Activated naive CD8-positive, alpha-beta T cell treated with anti-CD3 and anti-CD28 coated beads for 36 hours (primary cell): ENCODE measurements at places on chromosomes 5 and 9.

- DNase-seq: no peak
Observed at GRCh38 chr9:132983491-132984201, 5.2 kb downstream of the GFI1B start.

GRCh38 chr9:120212853-120213200 is 367.1 kb downstream of the CDK5RAP2 start:
- DNase-seq: no peak

GRCh38 chr5:169875091-169875728 is 105.1 kb downstream of the INSYN2B start:
- DNase-seq: no peak

GRCh38 chr9:95771556-95772246 is 103.8 kb upstream of the ERCC6L2 start:
- no peak for DNase-seq

DNA sequence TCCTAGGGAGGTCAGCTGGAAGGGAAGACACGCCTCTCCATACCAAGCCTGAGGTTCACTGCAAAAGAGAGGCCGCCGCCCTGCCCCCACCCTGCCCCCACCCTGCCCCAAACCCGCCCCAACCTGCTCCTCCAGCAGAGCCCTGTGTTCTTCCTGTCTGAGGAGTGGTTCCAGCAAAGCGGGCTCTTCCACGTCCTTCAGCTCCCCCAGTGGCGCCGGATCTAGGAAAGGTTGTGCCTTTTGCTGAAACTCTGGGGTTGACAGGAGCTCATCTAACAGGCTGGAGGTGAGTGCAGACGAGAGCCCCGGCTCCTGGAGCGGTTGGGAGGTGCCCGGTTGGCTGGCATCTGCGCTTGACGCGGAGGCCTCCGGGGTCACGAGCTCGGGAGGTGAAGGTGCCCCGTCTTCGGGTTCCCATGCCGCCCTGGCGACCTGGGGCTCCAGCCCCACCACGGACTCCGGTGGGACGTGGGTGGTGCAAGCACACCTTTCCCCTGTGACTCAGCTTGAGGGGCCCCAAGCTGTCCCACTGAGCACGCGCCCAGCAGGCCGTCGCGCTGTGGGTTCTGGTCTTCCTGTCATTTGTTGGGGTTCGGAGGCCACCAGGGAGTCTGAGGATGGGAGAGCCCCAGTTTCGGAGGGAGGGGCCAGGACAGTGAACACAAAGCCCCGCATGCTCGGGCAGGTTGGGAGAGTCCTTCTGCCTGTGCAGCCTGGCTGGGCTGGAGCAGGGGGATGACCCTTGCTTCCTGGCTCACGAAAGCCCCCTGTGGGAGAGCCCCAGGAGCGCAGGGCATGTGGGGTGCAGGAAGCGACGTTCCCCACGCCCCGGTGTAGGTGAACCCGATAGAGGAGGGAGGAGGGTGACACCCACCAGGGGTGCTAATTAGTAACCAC is 1467.1 kb downstream of the FOXD4L5 start:
- DNase-seq: peak; percentile 69

- no peak for DNase-seq
Observed at GRCh38 chr9:86648156-86648827, 294.1 kb upstream of the TUT7 start.

GRCh38 chr9:96813607-96814006 is 35.7 kb upstream of the ZNF510 start:
- no peak for DNase-seq

GRCh38 chr5:31135542-31135941 is 57.9 kb upstream of the CDH6 start:
- DNase-seq: no peak

DNA sequence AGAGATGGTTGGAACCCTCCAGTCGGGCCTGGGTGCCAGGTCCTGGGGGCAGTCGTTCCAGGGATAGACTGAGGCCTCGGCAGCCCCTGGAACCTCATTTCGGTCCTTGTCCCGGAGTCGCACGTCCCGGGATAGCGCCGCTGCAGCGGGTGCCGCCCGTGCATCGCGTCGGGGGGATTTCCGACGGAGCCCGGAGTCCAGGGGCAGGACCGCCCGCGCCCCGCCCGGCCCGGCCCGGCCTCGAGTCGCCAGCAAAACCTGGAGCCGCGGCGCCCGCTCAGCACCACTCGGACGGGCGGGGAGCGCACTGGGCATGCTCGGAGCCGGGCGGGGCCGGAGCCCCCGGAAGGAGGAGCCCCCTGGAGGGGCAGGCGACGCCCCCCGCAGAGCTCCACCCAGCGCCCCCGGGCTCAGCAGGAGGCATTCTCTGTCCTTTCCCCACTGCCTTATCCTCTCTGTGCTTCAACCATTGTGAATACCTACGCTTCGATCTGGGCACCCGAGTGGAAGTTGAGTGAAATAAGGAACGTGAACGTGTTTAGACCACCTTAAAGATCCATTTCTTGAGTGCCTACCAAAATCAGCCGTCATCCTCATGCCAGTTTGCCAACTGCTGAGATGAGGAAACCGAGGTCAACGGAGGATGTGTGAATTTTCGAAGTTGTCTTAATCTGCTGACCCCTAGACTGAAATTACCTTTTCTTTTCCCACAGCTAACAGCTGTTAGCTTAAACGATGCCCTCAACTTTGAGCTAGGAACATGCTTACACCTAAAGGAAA is 1.7 kb upstream of the PTPN3 start:
- peak; percentile 7 for DNase-seq

- peak; percentile 19 for DNase-seq
Observed at GRCh38 chr5:116032094-116032517, at the start of gene ARL14EPL. ARL14EPL (plus strand) TSS chr5:116032472; CDS start chr5:116051466, 18,994 bp downstream.

DNA sequence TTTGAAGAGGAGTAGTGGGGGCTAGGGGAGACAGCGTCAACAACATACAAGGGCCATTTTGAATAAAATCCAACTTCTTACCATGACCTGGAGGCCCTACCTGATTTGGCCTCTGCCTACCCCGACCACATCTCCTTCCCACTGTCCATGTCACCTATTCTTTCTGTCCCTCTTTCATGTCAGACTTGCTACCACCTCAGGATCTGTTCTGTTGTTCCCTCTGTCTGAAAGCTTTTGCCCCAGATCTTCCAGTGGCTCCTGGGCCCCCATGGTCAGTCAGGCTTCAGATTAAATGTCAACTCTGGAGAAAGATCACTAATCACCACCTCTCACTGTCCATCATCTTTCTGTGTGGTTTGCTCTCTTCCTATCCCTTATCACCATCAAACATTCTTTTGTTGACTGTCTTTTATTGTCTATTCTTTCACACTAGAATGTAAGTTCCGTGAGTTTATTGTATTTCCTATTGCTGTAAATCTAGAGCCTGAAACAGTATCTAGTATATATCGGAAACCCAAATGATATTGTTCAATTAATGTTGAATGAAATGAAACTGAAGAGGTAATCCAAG is 31.2 kb upstream of the APC start:
- no peak for DNase-seq

- peak; percentile 86 for DNase-seq
Observed at GRCh38 chr5:43602461-43603343, at the start of gene NNT. NNT (plus strand) TSS chr5:43603180; CDS start chr5:43609196, 6,016 bp downstream.

GRCh38 chr5:108297042-108297601 is 84.8 kb downstream of the FBXL17 start:
- no peak for DNase-seq

GRCh38 chr5:173691931-173692330 is 75.5 kb upstream of the BOD1 start:
- no peak for DNase-seq

DNA sequence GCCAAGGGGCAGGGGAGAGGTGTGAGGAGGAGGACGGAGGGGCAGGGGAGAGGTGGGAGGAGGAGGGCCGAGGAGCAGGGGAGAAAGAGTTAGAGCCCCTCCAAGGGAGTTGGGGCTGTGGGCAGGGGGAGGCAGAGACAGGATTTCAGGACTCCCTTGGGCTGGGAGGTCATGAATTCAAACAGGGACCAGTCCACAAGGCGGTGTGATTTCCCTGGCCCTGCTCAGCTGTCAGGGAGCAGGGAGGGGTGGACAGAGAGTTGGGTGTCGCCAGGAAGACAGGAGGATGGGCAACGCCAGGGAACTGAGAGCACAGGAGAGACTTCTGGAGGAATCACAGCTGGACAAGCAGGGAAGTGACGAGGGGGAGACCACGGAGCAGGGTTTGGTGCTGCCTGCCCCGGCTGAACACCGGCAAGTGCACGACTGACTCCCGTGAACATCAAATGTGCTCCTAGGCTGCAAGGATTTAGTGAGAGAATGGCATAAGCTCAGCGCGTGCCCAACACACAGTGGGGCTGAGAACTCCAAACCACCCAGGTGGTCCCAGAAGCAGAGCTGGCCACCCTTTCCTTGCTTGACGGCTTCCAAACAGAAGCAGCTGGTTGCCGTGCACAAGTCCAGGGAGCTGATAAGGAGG is 17.8 kb upstream of the OLFM1 start:
- no peak for DNase-seq
